NB4 (cell line): ENCODE measurements at places on chromosomes 6 and 20.

- no peak for DNase-seq
Measured at GRCh38 chr6:97677626-97678025, 394.6 kb upstream of the MMS22L start.

DNA sequence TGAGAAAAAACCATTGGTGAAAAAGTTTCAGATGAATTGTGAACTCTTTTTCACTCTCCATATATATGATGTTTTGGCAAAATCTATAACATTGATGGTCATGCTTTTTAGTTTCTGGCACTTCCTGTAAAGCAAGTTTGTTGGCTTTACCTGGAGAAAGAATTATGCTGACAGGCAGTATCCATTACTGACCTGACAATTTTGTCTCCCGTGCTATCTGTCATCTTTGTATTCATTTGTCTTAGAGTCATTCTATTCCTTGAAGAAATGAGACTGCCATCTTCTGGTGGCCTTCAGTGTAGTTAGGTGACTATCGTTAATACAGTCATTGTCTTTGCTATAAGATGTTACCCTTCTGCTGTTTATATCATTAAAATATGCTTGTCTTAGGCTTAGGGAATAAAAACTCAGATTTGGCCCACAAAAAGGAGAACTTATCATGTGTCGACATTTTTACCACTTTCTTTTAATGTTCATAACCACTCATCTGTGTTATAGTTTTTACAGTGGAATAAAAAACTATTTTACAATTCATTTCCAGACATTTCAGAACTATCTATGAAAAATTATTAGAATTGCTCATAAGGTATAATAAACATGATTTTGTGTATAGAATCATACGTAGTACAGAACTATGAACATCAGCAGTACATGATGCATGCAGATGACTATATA lies 707.0 kb downstream of the EPM2A start:
- DNase-seq, result peak; percentile 55

GRCh38 chr6:2862712-2863181 lies 21.1 kb upstream of the SERPINB1 start:
- DNase-seq, result no peak

- no peak for DNase-seq
Measured at GRCh38 chr6:120875900-120876299, 458.4 kb downstream of the TBC1D32 start.

GRCh38 chr20:16013631-16014030 lies 559.6 kb downstream of the KIF16B start:
- DNase-seq, result no peak

- no peak for DNase-seq
Measured at GRCh38 chr6:122798099-122798641, 9.1 kb downstream of the SMPDL3A start.

- DNase-seq, result no peak
Measured at GRCh38 chr6:11416936-11417576, 120.5 kb upstream of the TMEM170B start.
